ENCODE measurements at places on chromosomes 12 and 14.

- DNase-seq: no peak
These were observed 180.5 kb downstream of the PHETA1 start for GRCh38 chr12:111188436-111188835.

GRCh38 chr12:104371043-104371870 is 67.7 kb downstream of the EID3 start:
- no peak for DNase-seq

DNA sequence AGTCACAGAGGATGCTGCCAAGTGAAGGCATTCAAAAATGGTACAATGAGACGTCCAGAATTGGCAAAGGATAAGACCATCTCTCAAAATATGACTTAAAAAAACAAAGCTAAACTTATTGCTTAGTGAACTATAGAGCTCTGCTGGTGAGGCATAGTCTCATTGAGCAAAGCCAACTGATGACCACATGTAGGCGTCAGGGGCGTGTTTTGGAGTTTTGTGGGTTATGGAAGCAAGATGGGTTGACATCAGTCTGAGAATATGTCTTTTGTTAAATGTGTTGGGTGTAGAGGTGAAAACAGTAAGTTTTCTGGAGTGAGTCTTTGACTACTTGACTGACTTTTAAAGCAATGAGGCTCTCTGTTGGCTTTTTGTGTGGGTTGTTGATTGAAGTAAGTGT is 47.2 kb downstream of the ATL1 start:
- no peak for DNase-seq

DNA sequence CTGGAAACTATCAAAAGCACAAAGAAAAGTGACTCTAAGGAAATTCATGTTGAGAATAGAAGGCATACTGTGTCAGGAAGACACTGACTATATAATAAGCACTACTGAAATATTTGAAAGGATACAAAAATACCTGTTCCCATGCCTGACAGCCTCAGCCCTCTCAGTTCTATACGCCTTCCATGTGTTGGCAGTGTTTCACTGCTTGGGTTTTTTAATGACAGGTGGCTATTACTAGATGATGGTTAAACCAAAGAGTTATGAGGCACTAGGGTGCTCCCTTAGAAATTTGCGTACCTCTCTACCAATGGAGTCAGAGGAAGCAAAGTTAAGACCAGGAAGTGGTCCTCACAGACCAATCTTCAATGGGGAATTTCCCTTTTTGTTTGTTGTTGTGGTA is 25.6 kb upstream of the SLC5A8 start:
- DNase-seq: no peak

GRCh38 chr14:54775486-54776140 is 127.0 kb downstream of the GCH1 start:
- no peak for DNase-seq

DNA sequence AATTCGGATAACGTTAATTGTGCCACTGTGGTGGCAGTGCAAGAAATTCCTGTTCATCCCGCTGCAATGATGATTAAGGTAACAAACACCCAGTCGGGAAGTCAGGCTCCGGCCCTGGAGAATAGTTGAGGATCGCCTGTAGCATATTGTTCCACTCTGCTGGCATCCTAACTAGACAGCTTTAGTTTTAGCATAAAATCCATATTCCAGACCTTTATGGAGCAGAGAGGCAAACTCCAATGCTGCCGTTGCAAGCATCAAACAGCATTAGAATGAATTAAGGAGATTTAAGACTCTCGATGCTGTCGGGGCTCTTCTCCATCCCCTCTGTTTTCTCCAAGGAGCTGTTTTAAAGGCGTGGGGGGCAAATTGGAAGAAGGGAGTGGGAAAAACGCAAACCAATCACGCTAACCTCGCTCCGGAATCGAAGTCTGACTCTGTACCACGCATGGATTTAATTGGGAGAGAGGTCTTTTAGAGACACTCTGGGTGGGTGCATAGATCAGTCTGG is 660.4 kb downstream of the VRK1 start:
- DNase-seq: no peak

DNA sequence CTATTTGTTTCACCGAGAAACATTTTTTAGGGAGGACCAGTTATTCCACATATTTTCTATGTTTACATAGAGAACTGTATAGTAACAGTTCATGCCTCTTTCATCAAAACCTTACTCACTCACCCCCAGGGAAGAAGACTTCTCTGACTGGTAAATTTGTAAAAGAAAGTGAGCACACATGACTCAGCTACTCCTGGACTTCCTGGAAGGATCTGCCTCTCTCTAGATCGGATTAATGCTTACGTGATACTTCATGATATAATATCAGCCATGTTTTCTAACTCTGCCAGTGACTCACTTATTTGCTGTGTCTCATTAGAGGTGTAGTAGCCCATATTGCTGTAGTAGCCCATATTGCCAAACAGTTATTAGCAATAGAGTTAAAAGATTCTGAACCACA is 494.3 kb upstream of the ATXN7L3B start:
- DNase-seq: no peak

DNA sequence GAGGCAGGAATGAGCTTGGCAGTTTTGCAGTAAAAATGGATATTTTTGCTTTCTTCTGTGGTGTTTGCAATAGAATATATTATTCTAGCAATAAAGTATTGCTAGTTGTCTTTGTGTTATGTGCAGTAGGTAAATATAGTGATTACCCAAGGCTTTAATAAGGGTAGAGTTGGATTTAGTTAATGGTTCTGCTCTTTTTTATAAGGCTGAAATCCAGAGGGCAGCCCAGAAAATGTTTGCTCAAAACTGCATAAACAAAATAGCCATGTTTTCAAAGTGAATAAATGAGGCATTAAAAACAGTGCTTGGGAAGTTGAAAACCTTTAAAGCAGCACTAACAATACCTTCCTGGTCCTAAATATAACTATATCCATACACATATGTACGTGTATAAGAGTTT is 162.4 kb downstream of the SLC5A8 start:
- no peak for DNase-seq

GRCh38 chr12:49750027-49750995 is 9.0 kb downstream of the TMBIM6 start:
- DNase-seq: peak; percentile 43

DNA sequence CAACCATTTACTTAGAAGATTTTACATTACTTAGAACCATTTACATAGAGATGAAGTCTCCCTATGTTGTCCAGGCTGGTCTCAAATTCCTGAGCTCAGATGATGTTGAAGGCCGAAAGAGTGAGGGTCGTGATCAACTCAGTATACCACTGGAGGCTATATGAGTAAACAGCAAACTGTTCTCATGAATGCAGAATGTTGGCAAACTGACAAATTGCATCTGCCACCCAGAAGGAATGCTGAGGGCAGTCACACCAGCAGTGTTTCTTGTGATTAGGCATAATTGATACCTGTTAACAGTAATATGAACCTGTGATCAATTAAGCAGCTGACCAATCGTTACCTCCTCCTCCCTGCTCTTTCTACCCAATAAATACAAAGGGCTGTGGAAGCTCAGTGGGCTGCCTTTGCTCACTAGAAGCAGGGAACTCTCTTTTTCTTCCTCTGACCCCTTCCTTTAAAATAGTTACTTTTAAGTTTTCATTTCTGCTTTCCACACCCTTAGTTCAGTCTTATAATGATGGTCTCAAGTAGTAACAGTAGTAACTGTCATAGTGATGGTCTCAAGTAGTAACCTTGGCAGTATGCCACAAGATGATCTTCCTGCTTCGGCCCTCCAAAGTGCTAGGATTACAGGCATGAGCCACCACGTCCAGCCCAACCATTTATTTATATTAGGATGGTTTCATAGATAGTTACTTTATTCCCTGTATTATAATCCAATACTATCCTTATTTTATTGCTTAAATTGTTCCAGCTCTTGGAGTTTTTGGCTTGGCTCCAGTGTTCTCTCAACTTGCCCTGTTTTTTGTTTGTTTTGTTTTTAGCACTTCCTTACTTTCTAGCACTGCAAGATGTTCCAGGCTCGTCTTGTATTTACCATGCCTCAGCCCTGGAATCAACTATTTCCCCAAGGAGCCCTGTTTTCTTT is 25.8 kb downstream of the LIMA1 start:
- no peak for DNase-seq

DNA sequence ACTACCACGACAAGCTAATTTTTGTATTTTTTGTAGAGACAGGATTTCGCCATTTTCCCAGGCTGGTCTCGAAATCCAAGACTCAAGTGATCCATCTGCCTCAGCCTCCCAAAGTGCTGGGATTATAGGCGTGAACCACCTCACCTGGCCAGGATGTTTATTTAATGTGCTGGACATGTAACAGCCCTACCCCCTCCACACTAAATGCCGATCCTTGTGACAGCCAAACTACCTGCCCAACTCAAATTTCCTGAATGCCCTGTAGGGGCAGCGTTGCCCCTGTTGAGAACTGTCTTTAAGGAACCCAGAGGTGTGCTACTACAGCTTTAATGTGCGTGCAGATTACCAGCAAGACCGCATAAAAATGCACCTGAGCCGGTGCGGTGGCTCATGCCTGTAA is 48.1 kb downstream of the KCNK13 start:
- no peak for DNase-seq

- DNase-seq: no peak
These were observed 62.5 kb upstream of the TBX3 start for GRCh38 chr12:114746297-114747011.

- no peak for DNase-seq
These were observed 96.3 kb upstream of the HIF1A start for GRCh38 chr14:61598980-61599379.

- DNase-seq: no peak
These were observed 1635.4 kb upstream of the FLRT2 start for GRCh38 chr14:83894568-83894967.

DNA sequence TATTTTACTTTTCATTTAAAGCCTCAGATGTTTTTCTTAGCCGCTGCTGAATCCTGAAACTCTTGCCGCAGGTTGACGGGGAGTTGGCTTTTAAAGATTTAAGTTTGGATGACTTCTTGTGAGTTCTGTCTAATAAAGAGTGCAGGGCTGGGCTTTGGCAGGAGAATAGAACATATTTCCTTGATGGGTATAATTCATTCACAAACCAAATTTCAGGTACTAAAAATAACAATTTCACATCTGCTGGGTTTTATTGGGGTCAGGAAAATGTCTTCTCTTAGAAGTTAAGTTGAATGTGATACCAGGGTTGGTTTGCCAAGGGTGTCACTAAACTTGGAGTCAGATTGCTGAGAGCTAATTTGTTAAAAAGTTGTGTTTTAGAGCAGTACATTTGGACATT is 9.7 kb downstream of the SP1 start:
- DNase-seq: no peak

- no peak for DNase-seq
These were observed 809 bp downstream of the PRKD1 start for GRCh38 chr14:29926701-29927375.

DNA sequence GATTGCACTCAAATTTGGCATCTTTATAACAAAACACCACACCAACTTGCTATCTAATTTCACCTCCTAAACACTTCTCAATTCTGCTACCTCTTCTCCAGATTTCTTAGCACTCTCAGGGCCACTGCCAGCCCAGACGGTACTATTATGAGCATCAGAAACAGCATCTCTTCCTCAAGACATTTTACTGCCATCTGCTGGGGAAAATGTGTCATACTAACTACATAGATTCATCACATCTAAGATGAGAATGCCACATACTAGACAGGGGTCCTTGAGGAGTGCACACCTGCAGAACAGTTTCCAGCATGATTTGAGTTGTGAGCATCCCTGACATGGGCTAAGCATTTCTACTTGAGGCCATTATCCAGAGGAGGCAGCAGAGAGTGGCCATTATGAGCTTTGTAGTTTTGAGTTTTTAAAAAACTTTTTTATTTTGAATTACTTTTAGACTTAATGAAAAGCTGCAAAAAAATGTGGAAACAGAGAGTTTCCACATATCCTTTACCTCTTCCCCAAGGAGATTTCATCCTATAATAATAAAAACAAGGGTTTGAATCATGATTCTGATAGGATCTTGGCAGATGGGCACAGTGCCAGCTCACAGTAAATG is 15.1 kb upstream of the GRIP1 start:
- DNase-seq: no peak

GRCh38 chr14:47935332-47935731 is 259.9 kb upstream of the MDGA2 start:
- no peak for DNase-seq

Data from activated CD8-positive, alpha-beta memory T cell treated with anti-CD3 and anti-CD28 coated beads, Interleukin-2, amount 50 U/mL, for 4 hours (primary cell).